ENCODE measurements at places on chromosomes 4 and X.

DNA sequence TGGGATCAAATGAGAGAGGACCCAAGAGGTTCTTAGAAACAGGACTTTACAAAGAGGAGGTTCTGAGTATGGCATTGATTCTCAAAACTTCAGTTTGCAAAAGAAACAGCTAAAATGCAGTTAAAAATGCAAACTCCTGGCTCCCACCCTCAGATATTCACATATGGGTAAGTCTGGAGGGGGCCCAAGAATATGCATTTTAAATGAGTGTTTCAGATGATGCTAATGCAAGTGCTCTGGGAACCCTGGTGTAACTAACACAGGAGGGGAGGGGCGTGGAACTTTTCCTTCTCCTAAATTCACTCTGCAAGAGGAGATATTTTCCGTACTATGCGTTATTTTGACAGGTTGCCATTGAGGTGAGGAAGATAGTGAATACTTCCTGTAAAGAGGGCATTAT, 168.2 kb downstream of the TENM3 start:
- DNase-seq, result no peak

DNA sequence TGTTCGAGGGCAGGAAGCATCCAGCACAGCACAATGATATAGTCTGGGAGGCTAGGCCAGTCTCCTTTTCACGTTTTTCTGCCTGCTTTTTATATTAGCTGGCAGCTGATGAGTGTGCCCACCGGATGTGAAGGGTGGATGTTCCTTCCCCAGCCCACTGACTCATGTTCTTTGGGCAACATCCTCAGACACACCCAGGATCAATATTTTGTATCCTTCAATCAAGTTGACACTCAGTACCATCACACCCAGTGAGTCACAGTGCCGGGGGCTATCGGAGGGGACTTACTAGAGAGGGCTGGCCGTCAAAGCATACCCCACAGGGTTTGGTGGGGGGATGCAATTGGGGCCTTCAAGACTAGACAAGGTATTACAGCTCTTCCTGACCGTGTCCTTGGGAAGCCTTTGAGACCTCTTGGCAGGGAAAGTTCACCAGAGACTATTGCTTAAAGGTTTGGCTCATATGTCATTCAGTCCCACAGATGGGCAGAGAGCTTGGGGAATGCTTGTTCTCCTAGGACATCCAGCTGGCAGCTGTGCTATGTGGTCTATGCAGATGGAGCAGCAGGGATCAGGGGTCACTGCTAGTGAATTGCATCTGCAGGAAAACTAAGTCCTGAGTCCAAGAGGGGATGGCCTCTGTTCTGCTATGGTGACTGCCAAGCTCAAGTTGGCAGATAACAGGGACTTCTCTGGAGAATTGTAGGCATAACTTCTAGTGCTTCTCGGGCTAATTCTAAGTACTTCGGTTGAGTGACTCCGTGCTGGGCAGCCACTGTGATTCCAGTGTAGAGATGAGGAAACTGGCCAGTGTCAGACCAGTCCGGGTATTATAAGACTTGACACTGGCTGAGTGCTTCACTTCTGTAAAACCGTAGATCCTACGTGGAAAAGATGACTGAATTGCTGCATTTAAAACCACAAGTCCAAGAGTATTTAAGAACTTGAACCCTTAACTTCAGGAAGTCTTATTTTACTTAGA, 12.9 kb upstream of the WDR1 start:
- no peak for DNase-seq

- no peak for DNase-seq
Observed at GRCh38 chr4:120613778-120614177, 308.7 kb downstream of the PRDM5 start.

DNA sequence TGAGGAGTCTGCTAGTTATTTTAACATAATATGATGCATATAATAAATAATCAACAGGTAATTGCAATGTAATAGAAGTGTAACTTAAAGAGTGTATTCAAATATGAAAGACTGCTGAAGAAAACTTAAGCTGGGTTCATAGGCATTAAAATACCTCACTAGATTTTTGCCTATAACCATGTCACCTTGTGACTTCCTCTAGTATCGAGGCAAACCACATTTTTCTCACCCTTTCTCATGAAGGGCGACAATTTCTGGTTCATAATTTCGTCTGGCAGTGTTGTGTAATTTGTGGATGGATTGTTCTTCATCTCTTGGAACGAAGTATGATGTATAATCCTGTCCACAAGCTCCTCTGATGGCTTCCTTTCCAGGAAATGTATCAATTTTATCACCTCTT, 16.0 kb downstream of the SULT1E1 start:
- no peak for DNase-seq

GRCh38 chrX:12987900-12988594, 13.1 kb downstream of the TMSB4X start:
- no peak for DNase-seq

DNA sequence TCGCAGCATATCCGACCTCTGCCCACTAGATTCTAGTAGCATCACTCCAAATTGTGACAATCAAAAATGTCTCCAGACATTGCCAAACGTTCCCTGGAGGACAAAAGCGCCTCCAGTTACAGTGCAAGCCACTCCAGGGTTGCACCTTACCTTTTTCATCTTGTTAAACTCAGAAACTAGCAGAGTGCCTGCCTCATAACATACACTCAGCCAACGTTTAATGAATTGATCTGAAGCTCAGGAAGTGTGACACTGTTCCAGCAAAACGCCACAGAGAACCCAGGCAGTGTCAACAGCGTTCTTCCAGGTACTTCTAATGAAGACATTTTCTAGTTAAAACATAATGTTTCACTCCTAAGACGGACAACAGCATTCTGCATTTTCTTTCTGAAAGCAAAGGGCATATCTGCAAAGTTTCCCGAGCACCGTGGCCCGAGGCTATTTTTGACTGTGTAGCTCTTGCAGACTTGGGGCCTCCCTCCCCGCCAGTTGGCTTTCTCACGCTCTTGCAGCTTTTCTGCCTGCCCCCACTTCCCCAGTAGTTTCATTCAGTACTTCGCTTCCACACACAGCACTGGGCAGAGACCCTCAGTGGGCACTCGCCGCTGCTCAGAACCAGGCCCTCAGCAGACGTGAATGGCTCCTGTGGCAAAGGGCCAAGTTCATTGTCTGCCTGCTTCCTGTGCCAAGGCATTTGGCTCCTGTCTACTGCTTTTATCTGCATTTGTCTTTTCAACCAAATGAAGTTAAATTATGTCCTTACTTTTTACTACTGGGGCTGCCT, 133.4 kb upstream of the TTC29 start:
- no peak for DNase-seq

DNA sequence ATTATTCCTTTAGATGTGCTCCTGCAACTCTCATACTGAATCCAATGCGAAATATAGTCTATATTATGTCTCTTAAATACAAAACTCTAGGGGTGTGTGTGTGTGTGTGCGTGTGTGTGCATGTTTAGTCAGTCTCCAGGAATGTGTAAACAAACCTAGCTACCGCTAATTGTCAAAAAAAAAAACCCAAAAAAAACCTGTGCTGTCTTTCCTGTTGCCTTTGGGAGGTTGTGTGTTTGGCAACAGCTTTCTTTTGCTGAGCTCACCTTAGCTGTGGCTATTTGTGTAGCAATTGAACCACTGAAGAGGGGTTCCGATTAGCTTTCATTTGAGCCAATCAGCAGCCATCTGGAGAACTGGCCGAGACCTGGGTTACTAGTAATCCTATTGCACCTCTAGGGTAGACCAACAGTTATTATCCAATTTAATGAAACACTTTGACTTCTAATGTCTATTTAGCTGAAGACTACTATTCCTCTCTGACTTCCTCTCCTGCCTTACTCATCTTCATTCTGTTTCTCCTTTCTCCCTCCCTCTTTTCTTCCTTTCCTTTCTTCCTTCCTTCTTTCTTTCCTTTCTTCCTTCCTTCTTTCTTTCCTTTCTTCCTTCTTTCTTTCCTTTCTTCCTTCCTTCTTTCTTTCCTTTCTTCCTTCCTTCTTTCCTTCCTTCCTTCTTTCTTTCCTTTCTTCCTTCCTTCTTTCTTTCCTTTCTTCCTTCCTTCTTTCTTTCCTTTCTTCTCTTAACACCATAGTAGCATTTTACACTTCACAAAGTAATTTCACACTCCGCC, 471.1 kb downstream of the GBA3 start:
- no peak for DNase-seq

- no peak for DNase-seq
Observed at GRCh38 chr4:41391271-41391670, 134.5 kb downstream of the UCHL1 start.

DNA sequence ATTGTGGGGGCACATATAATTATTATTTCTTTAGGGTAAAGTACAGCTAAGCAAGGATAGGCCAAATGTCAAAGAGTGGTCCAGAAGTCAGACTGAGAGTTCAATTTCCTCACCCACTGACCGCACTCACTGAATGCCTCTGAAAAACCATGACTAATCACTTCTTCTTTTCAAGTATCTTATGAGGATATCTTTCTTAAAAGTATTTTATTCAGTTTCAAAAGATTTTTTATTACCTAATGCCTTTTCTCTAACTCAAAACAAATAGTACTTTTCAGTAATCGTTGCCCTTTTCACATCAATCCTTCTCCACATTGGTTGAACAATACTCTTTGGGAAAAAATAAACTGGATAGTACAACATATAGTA, 61.7 kb upstream of the CAMK2D start:
- DNase-seq, result no peak

- DNase-seq, result no peak
Observed at GRCh38 chr4:185275501-185275900, 66.1 kb downstream of the SNX25 start.

GRCh38 chr4:10253765-10254164, 137.2 kb upstream of the WDR1 start:
- no peak for DNase-seq

DNA sequence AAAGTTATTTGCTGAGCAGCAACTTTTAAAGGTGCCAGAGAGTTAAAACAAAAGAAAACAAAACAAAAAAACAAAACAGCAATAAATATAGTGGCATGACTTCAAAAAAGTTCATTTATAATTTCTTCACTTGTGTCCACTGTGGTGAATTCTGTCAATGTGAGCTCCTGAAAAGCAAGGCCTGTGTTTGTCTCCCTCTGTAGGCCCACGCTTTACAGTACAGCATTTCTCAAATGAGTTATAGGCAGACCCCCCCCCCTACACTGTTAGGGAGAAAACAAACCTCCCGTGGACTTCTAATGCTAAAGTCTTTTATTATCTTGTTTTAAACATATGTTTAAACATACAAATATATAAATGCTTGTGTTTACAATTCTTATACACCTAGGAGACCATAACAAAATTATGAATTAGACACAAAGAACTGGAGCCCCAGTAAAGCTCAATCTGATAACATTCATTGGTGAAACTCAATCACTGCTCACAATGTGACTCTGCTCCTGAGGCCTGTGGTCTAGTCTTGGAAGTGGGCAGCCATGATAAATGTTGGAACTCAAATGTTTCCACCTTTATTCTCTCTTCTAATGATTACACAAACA, 47.0 kb upstream of the SCOC start:
- DNase-seq, result no peak

DNA sequence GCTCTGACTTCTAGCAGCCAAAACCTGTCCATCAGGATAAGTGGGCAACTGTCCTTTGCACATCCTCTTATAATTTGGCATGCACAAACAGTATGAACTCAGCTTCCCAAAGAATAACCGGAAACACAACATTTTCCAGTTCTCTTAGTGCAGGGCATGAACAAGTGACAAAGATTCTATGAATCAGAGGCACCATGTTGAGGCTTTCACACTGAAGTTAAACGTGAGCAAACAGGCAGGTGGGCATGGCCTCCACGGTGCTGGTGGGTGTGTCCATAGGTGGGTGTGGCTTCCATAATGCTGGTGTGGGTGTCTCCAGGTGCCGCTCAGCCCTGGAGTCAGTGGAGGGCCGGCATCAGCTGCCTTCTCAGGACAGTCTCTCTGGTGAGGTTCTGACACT, 196.5 kb downstream of the SMIM20 start:
- DNase-seq, result no peak

- DNase-seq, result no peak
Observed at GRCh38 chrX:28981952-28982351, 394.7 kb downstream of the IL1RAPL1 start.

DNA sequence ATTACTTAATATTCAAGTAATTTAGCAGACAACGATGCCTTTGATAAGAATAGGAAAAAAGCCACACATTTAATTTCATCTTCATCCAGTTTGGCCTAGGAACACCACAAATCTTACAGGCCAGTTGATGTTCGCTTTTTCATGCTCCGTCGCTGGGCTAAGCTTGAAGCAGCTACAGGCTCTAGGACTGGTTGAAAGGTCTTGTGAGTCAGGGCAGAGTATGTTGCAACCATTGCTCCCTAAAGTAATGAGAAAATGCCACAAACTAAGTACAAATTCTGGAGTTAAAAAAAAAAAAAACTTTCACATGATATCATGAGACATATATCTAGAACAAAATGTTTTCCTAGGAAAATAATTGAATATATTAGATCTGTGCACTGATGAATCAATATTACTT, 123.8 kb downstream of the RPS6KA6 start:
- no peak for DNase-seq

- no peak for DNase-seq
Observed at GRCh38 chrX:29023207-29023606, 436.0 kb downstream of the IL1RAPL1 start.

DNA sequence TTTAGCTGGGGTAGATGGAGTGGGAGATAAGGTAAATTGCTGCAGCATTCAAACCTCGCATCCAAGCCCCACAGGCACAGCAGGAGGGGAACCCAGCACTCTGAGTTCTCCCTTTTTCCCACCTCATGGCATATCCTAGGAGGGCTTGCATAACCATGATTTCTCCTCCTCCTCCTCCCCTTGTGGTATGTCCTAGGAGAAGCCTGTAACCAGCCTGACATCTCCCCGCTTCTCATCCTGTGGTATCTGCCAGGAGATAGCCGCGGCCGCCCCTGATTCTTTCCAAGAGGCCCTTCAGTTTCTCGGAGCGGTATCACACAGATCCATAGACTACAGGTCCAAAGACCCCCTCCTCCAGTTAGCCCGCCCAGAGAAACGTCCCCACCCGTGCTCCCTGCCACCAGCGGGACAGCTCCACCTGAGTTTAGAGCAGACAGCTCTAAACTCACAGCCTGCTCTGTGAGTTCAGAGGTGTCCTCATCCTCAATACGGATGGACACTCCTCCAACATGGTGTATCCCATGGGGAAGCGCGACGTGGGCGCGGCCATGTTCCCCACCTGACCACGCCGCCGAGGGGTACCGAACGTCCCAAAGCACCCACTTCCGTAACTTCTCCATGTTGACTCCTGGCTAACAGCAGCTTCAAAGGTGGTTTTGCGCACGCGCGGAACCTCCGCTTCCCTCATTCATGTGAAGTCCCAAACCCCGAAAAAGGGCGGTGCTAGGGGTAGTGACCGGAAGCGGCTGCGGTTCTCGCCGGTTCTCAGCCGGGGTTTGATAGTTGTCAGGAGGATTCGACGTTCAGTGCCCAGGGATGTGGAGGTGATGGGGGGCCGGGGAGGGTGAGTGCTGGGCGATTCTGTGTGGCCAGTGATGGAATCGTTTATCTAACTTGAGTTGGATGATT, at the start of gene ZNF81:
TSS of gene ZNF81 (plus strand) at position 739 of the 909 bp plus-strand sequence. CDS start 9,366 bp downstream, outside the sequence.
- DNase-seq, result peak; percentile 86

GRCh38 chr4:89257376-89257775, 50.2 kb downstream of the GPRIN3 start:
- DNase-seq, result no peak

GRCh38 chr4:76061982-76062381, 12.5 kb upstream of the ART3 start:
- no peak for DNase-seq

Measured in effector CD4-positive, alpha-beta T cell (primary cell).